Breast epithelium (tissue), 4 donors: ENCODE measurements at places on chromosomes 12 and 14. TPM values are rescaled to one million over a fixed set of nuclear protein-coding genes. Genes with fewer than 3 reads are reported as not detected.

DNA sequence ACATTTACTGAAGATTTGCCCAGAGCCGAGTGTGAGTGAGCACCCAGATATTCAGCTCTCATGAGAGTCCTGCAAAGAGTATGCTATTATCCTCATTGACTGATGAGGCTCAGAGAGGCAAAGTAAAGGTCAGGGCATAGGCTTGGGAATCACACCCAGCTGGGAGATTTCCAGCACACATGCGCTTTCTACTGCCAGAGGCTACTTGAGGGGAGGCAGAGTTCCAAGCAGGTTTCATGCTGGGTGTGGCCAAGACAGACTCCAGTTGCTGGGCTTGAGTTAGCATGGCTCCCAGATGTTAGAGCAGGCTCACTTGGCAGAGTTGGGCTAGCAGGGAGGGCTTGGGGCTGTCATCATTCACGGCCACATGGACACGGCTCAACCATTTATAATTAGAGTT, 14.4 kb upstream of the FAM181A start:
- no peak for DNase-seq
- H3K27ac ChIP-seq: no peak overlapping the region
- no peaks in the 10 kb centered on the region for H3K36me3 ChIP-seq
- no peaks in the 10 kb centered on the region for H3K4me1 ChIP-seq
- H3K27me3 ChIP-seq: no peaks in the 10 kb centered on the region
- H3K4me3 ChIP-seq: no peak overlapping the region

GRCh38 chr12:132144810-132145168, 532 bp downstream of the NOC4L start:
- peak overlapping the region; percentile 93 for H3K27ac ChIP-seq
- peak overlapping the region; percentile 99 for H3K4me3 ChIP-seq
- peak; percentile 49 for DNase-seq
- H3K36me3 ChIP-seq: no peaks in the 10 kb centered on the region
- peaks cover 18% of the 10 kb centered on the region for H3K4me1 ChIP-seq

- no peaks in the 10 kb centered on the region for H3K27me3 ChIP-seq
- H3K36me3 ChIP-seq: no peaks in the 10 kb centered on the region
- no peak for DNase-seq
- H3K27ac ChIP-seq: peak overlapping the region; percentile 97
- no peak overlapping the region for H3K4me3 ChIP-seq
Observed at GRCh38 chr14:55097881-55098560, 31.0 kb upstream of the LGALS3 start.

GRCh38 chr14:96838449-96838848, 41.3 kb downstream of the VRK1 start:
- DNase-seq: no peak
- H3K4me3 ChIP-seq: no peak overlapping the region
- H3K27me3 ChIP-seq: no peaks in the 10 kb centered on the region

DNA sequence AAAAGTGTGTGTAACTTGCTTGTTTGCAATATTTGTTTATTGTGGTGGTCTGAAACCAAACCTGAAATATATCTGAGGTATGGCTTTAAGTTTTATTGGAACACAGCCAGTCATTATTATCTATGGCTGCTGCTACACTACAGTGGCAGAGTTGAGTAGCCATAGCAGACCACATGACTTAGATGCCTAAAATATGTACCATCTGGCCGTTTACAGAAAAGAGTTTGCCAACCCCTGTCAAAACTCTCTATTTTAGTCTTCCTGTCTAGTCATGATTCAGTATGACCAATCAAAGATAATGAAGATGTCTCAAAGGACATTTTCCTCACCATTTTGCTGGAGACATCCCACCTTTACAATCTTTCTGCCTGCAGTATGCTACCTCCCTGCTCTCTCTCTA, 242.3 kb downstream of the ANO6 start:
- H3K27me3 ChIP-seq: no peaks in the 10 kb centered on the region
- no peaks in the 10 kb centered on the region for H3K36me3 ChIP-seq
- no peak for DNase-seq

GRCh38 chr12:14379508-14379907, 14.0 kb downstream of the ATF7IP start:
- H3K36me3 ChIP-seq: no peaks in the 10 kb centered on the region
- DNase-seq: no peak

GRCh38 chr12:48039151-48039550, 34.9 kb upstream of the COL2A1 start:
- H3K36me3 ChIP-seq: no peaks in the 10 kb centered on the region
- DNase-seq: no peak
- H3K4me3 ChIP-seq: no peak overlapping the region
- H3K27ac ChIP-seq: no peak overlapping the region
- H3K4me1 ChIP-seq: no peaks in the 10 kb centered on the region

- no peaks in the 10 kb centered on the region for H3K4me1 ChIP-seq
- H3K27ac ChIP-seq: no peak overlapping the region
- no peaks in the 10 kb centered on the region for H3K27me3 ChIP-seq
- DNase-seq: no peak
Observed at GRCh38 chr12:25615119-25615518, 62.0 kb upstream of the LMNTD1 start.

DNA sequence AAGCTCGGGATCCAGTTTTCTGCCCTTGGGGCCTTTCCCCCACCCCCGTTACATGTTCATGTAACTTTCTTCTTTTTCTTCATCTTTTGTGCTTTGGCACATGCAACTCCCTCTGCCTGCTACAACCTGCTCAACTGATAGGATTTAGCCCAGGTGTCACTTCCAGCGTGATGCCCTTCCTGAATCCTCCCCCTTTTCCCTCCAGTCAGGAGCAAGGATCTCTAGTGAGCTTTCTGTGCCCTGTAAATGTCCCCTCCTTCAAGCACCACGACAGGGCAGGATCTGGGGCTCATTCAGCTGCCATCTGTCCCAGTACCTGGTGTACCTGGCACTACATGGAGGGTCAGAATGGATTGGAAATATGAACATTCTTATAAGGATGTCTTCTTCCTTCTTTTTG, 15.3 kb downstream of the PELI2 start:
- H3K27ac ChIP-seq: no peak overlapping the region
- H3K4me3 ChIP-seq: no peak overlapping the region
- H3K4me1 ChIP-seq: no peaks in the 10 kb centered on the region
- H3K36me3 ChIP-seq: no peaks in the 10 kb centered on the region
- H3K27me3 ChIP-seq: no peaks in the 10 kb centered on the region

GRCh38 chr12:31603546-31604009, 12.6 kb upstream of the DENND5B start:
- H3K4me1 ChIP-seq: no peaks in the 10 kb centered on the region
- DNase-seq: no peak
- H3K36me3 ChIP-seq: no peaks in the 10 kb centered on the region
- no peaks in the 10 kb centered on the region for H3K27me3 ChIP-seq
- no peak overlapping the region for H3K27ac ChIP-seq

STAB2 gene
- 0.16 TPM for total RNA-seq

GRCh38 chr12:90253136-90253535, 544.5 kb upstream of the ATP2B1 start:
- peaks cover 5% of the 10 kb centered on the region for H3K4me1 ChIP-seq
- no peak for DNase-seq

KLRK1 gene
- total RNA-seq: 7.0 TPM

GRCh38 chr12:107287436-107288413, 194.4 kb upstream of the CRY1 start:
- DNase-seq: no peak
- H3K4me3 ChIP-seq: no peak overlapping the region
- H3K4me1 ChIP-seq: no peaks in the 10 kb centered on the region
- H3K27me3 ChIP-seq: no peaks in the 10 kb centered on the region
- H3K36me3 ChIP-seq: no peaks in the 10 kb centered on the region

- no peak overlapping the region for H3K4me3 ChIP-seq
- DNase-seq: no peak
- no peaks in the 10 kb centered on the region for H3K27me3 ChIP-seq
- peak overlapping the region; percentile 23 for H3K27ac ChIP-seq
- peaks cover 17% of the 10 kb centered on the region for H3K4me1 ChIP-seq
Observed at GRCh38 chr12:11827091-11828061, 177.9 kb downstream of the ETV6 start.

GLI1 gene
- total RNA-seq: 2.1 TPM

GRCh38 chr14:45868863-45869262, 615.9 kb upstream of the MIS18BP1 start:
- no peaks in the 10 kb centered on the region for H3K36me3 ChIP-seq
- no peaks in the 10 kb centered on the region for H3K27me3 ChIP-seq
- no peak overlapping the region for H3K27ac ChIP-seq
- H3K4me3 ChIP-seq: no peak overlapping the region

- DNase-seq: no peak
- no peak overlapping the region for H3K27ac ChIP-seq
- H3K27me3 ChIP-seq: no peaks in the 10 kb centered on the region
- no peaks in the 10 kb centered on the region for H3K4me1 ChIP-seq
- H3K36me3 ChIP-seq: no peaks in the 10 kb centered on the region
Observed at GRCh38 chr12:728781-729180, 23.6 kb upstream of the WNK1 start.

DNA sequence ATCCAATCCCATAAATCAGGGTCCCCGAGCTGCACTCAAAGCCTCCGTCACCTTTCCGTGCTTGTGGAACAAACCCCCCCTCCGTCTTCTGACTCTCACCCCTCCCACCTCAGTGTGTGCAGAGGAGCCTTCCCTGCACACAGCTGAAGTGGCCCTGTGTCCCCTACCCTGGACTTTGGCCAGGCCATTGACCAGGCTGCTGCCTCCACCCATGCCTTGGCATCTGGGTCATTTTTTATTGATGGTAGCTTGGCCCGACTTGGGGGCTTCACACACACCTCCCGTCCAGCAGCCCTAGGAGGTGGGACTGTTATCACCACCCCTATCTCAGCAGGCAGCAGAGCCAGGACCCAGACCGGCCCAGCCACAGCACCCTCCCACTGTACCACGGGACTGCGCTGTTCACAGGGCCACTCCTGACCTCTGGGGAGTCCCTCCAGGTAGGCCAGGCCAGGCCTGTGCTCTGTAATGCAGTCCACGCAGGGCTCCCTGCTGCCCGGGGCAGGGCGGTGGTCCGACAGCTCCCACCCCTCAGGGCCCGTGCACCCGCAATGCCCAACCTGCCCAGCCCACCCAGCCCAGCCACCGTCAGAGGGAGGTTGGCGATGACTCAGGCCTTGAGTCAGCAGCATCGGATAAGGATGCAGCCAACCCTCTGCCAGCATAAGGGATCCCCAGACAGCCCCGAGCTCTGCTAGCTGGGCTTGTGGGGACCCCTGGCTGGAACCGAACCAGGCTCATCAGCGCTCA, 9.2 kb upstream of the INF2 start:
- no peak for DNase-seq
- H3K4me1 ChIP-seq: peaks cover 24% of the 10 kb centered on the region
- H3K4me3 ChIP-seq: no peak overlapping the region
- H3K36me3 ChIP-seq: no peaks in the 10 kb centered on the region
- H3K27ac ChIP-seq: peak overlapping the region; percentile 90

- H3K27me3 ChIP-seq: no peaks in the 10 kb centered on the region
- no peak overlapping the region for H3K4me3 ChIP-seq
- no peak overlapping the region for H3K27ac ChIP-seq
- no peaks in the 10 kb centered on the region for H3K36me3 ChIP-seq
- DNase-seq: no peak
- no peaks in the 10 kb centered on the region for H3K4me1 ChIP-seq
Observed at GRCh38 chr14:65141523-65141922, 39.2 kb upstream of the MAX start.

OR11H7 gene
- total RNA-seq: not detected

SIX1 gene
- total RNA-seq: 14.9 TPM

- no peak for DNase-seq
- H3K27me3 ChIP-seq: no peaks in the 10 kb centered on the region
- H3K36me3 ChIP-seq: no peaks in the 10 kb centered on the region
- no peaks in the 10 kb centered on the region for H3K4me1 ChIP-seq
- no peak overlapping the region for H3K27ac ChIP-seq
- H3K4me3 ChIP-seq: no peak overlapping the region
Observed at GRCh38 chr12:40033242-40033630, 72.6 kb downstream of the SLC2A13 start.
